ENCODE measurements at places on chromosomes 16 and 17.

DNA sequence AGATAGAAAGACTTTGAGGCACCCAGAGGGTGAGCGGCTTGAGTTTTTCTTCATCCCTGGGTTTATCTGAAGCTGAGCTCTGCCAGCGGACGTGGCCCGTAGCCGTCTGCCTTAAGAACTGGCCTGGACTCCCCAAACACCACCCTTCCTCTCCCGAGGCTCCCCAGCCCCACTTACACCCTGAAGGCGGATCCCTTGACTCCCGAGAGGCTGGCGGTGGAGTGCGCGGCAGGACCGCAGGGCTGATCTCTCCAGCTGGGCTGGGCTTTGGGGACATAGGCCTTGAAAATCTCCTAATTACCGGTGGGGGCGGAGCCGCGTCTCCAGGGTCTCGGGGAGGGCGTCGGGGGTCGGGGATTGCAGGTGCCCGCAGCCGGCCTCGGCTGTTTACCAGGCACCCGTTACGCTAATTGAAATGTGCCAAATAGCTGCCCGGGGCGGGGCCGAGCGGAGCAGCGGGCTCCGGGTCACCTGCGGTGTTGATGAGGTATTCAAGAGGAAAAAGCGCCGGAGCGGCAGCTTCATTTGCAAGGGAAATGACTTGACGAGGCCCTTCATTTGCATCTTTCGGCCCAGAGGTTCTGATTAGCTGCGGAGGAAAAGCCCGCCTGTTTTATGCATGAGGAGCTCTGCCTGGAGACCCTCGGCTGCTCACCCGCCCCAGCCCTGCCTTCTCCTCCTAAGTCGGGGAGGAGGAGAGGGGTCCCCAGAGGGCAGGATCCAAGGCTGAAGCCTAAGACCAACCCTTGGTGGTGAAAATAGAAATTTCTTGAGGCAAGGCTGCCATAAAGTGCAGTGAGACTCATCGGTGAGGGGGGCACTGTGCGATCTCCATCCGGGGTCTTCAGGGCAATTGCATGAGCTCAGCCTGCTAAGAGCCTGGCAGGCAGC, 100.7 kb downstream of the MGAT5B start:
- DNase-seq = peak; percentile 58

- no peak for DNase-seq
Observed at GRCh38 chr16:30541502-30542329, 7.1 kb upstream of the ZNF747 start.

GRCh38 chr16:85936816-85937215, 37.9 kb downstream of the IRF8 start:
- DNase-seq = no peak

- no peak for DNase-seq
Observed at GRCh38 chr16:19166500-19166899, 1.5 kb upstream of the SYT17 start.

- no peak for DNase-seq
Observed at GRCh38 chr17:44077595-44077909, 7.0 kb downstream of the G6PC3 start.

DNA sequence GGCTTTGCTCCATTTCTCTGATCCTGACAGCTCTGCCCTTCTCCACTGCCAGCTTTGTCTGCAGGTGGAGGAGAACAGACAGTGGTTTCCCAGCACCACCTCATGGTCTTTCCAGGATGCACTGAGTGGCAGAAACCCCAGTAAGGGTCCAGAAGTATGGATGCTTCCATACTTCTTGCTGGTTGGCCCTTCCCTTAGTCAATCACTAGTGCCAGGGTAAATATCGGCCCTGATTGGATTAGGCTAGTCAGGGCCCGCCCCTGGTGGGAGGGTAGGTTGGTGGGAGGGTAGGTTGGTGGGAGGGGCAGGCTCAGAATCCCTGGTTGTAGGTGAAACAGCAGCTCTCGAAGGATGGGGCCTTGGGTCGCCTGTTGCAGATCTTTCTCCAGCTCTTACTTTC, 10.2 kb downstream of the RNF213 start:
- DNase-seq = peak; percentile 85

DNA sequence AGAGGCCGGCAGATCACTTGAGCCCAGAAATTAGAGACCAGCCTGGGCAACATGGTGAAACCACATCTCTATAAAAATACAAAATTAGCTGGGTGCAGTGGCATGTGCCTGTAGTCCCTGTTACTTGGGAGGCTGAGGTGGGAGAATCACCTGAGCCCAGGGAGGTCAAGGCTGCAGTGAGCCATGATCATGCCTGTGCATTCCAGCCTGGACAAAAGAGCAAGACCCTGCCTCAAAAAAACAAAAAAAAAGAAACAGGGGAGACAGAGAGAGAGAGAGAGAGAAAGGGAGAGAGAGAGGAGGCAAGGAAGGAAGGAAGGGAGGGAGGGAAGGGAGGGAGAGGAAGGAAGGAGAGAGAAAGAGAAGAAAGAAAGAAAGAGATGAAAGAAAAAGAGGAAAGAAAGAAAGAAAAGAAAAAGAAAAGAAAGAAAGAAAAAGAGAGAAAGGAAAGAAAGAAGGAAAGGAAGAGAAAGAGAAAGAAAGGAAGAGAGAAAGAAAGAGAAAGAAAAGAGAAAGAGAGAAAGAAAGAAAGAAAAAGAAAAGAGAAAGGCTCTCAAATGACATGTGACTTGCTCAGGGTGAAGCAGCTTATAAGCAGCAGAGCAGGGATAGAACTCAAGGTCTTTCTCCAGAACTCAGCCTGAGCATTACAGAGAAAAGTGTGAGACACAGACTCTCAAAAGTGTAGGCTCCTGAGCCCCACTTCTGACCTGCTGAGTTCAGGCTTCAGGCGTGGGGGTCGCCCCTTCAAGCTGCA, 15.5 kb downstream of the CX3CL1 start:
- DNase-seq = no peak

- no peak for DNase-seq
Observed at GRCh38 chr17:13749166-13749890, 147.6 kb upstream of the HS3ST3A1 start.

DNA sequence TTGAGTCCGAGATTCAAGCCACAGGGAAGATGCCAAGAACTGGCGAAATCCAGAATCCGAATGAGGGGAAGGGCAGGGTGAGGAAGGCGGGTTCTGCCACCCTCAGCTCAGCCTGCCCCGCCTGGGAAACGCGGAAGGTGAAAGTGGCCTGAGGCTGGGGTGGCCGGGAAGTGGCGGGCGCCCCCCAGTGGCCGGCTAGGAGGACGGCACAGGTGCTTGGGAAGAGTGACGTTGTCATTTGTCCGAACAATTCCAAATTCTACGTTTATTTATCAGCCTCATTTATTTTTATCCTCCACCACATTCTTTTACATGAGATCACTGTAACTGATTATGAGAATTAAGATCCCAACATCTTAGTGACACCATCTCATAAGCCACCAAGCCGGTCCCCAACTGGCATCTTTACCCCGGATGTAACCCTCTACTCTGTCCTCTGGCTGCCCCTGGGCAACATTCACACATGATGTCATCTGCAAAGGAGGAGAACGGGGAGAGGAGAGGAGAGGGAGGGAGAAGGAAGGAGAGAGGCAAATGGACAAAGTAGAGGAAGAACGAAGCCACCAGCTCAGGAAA, 21.3 kb downstream of the SRCIN1 start:
- DNase-seq = peak; percentile 73

- DNase-seq = no peak
Observed at GRCh38 chr17:50219342-50219741, 17.9 kb upstream of the COL1A1 start.

GRCh38 chr17:72340836-72341235, 220.0 kb downstream of the SOX9 start:
- no peak for DNase-seq

DNA sequence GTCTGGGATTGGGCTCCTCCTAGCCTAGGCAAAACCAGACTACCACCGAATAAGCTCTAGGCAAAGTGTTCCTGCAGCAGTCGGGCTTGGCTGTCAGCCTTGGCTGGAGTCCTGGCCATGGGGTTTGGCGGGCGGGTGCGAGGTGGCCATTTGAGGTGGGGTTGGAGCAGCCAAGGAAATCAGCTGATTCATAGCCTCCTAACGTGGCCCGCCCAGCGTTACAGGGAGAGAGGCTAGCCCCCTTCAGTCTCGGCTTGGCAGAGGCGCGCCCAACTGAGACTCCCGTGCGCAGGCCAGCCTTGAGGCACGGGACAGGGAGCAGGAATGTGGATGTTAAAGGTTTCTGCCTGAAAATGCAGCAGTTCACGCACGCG, 1.9 kb downstream of the PMP22 start:
- peak; percentile 53 for DNase-seq

GRCh38 chr16:28930203-28930602, 1.6 kb upstream of the CD19 start:
- no peak for DNase-seq

- no peak for DNase-seq
Observed at GRCh38 chr17:57876023-57876865, 26.4 kb upstream of the MRPS23 start.

GRCh38 chr16:48949636-48950035, 332.0 kb downstream of the CBLN1 start:
- DNase-seq = no peak

GRCh38 chr16:10594312-10594950, 14.0 kb upstream of the EMP2 start:
- DNase-seq = no peak

DNA sequence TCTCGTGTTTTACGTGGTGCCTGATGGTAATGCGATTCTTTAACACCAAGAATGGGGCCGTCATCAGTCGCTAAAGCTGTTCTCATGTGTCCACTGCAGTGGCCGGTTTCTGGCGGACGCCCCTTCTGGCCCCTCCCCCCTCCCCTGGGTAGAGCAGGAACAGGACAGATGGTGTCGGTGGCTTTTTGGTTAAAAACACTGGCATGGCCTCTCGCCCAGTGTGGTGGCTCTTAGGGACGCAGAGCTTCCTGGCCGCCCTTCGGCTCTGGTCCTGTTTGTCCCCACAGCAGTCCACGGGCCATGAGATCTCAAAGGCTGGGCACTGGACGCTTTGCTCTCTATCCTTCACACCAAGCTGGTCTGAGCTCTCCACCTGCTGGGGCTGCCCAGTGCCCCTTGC, 151.8 kb downstream of the BANP start:
- no peak for DNase-seq

GRCh38 chr16:20020976-20021375, 52.7 kb downstream of the GPR139 start:
- DNase-seq = no peak

- no peak for DNase-seq
Observed at GRCh38 chr17:18944646-18945045, 7.3 kb upstream of the SLC5A10 start.

- no peak for DNase-seq
Observed at GRCh38 chr17:77741109-77741508, 217.4 kb upstream of the TNRC6C start.

GRCh38 chr17:46962374-46962790, 16.7 kb downstream of the RPRML start:
- DNase-seq = no peak

- peak; percentile 66 for DNase-seq
Observed at GRCh38 chr17:68511671-68512246, 471 bp upstream of the PRKAR1A start.

DNA sequence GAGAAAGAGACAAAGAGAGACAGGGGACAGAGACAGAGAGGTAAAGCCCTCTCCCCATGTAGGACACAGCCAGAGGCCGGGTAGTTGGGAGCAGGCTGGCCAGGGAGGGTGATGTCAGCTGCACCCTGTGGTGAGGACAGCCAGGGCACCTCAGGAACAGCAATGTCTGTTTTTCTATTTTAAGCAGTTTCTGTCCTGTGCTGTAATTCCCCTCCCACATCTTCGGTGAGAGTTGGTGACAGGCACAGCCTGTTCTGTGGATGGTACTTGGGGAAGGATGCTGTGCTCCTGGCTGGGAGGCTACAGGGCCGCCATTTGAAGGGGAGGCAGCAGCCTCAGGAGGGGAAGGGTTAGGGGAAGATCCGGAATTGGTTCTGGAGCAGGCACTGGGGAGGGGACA, 163.5 kb downstream of the SDK2 start:
- no peak for DNase-seq

DNA sequence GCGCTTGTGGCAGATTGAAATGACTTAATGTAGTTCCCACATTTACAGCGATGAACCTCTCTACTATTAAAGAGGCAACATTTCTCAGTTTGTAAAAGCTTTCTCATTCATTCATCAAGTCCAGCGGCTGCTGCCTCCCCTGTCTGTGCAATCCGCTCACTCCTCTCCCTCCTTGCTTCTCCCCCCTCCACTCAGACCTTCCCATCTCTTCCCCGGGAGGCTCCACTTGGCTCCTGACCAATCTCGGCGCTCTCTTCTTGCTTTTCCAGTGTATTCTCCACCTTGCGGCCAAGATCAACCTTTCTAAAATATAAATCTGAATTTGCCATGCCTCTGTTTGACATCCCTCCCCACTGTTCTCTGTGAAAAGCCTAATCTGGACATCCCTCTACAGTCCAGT, 117.5 kb downstream of the ASIC2 start:
- DNase-seq = no peak

DNA sequence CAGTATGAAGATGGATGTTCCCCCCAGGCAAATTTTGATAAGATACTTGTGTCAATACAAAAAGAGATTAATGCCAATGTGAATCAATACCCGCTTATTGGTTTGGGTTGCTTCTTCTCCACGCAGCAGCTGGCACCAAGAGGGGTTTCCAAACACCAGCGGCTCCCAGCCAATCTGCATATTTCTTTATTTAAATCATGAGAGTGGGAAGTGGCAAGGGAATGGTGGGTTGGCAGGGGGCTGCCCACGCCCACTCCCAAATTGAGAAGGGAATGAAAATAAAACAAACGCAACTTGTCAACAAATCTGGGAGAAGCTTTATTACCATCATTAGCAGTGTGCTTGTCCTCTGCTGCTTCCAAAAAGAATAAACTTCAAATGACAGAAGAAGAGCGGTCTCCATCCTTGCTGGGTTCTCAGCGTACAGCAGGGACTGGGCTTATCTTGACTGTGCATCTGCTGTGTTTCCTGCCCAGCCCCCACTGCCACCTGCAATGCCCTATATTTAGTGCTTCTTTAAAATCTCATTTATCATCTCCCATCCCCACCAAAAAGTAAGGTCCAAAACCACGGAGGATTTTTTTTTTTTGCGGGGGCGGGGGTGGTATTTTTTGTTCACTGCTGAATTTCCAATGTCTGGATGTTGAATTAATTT, 34.9 kb upstream of the C16orf78 start:
- DNase-seq = no peak

DNA sequence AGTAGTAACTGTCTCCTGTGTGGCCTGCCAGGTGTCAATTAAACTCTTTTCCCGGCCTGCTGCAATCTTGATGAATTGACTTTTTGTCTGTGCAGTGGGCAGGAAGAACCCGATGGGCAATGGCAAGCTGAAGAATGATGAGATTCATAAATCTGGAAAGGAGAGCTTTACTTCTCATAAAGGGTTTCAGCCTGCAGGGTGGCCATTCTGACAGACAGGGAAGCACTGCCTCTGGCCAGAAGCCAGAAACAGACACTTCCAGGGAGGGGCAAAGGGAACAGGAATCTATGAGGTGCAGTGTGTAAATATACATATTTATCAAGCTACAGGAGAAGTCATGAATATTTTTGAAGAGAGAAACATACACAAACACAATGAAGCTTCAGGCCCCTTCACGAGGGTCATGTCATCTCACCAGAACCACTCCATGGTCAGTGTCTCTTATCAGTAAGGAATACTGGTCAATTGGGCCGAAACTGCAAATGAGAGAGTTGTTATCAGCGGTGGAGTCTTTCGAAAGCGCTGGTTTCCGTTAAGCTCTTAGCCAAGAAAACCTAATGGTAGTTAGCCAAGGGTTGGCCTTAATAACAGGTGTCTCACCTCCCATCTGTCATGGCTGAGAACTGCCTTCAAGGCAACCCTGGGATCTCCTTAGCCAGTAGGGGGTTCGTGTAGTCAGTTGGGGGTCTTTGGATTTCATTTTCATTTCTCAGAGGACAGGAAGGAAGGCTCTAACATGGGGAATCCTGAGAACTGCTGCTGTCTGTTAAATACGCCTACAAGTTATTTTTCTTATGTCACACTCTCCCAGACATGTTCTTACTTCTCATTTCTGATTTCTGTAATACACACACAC, 1.2 kb upstream of the NARF start:
- DNase-seq = no peak

GRCh38 chr16:80447241-80447640, 93.6 kb upstream of the DYNLRB2 start:
- DNase-seq = no peak
